Camera-type eye (tissue), 1 donor: ENCODE measurements at places on chromosomes 4 and X. TPM values are rescaled to one million over a fixed set of nuclear protein-coding genes. Genes with fewer than 3 reads are reported as not detected.

BEX3 gene
- total RNA-seq: 190 TPM

DKC1 gene
- 41.2 TPM for total RNA-seq

RPL34 gene
- 678 TPM for total RNA-seq

RBM47 gene
- 18.8 TPM for total RNA-seq

HPGDS gene
- 1.3 TPM for total RNA-seq

DRD5 gene
- total RNA-seq: 1.4 TPM

IL3RA gene
- total RNA-seq: 4.8 TPM

SMC1A gene
- total RNA-seq: 43.4 TPM

SPANXA1 gene
- total RNA-seq: not detected

CT45A10 gene
- total RNA-seq: not detected

ADH1A gene
- not detected for total RNA-seq

BEX2 gene
- total RNA-seq: 48.4 TPM

FAM47E gene
- total RNA-seq: 6.7 TPM

ARMCX1 gene
- total RNA-seq: 73.6 TPM

PPP2R3B gene
- 23.1 TPM for total RNA-seq

PNMA6A gene
- 11.5 TPM for total RNA-seq

HMX1 gene
- total RNA-seq: 63.0 TPM

RTL3 gene
- 0.16 TPM for total RNA-seq

SYN1 gene
- 5.7 TPM for total RNA-seq

AKAP4 gene
- not detected for total RNA-seq

HS3ST1 gene
- total RNA-seq: 2.3 TPM

APOOL gene
- total RNA-seq: 17.0 TPM

KLKB1 gene
- total RNA-seq: 2.1 TPM

C4orf36 gene
- total RNA-seq: 3.7 TPM

CD99 gene
- total RNA-seq: 77.2 TPM

SMR3B gene
- total RNA-seq: not detected

TMPRSS11D gene
- 0.71 TPM for total RNA-seq

WWC2 gene
- 48.1 TPM for total RNA-seq

PRR32 gene
- total RNA-seq: 0.60 TPM

ASB5 gene
- 17.9 TPM for total RNA-seq

USP26 gene
- total RNA-seq: not detected

SORBS2 gene
- total RNA-seq: 185 TPM

TKTL2 gene
- 0.33 TPM for total RNA-seq

DUX4 gene
- not detected for total RNA-seq

GAGE13 gene
- not detected for total RNA-seq

ADGRG4 gene
- total RNA-seq: not detected

PPP1R2C gene
- total RNA-seq: not detected

FOXR2 gene
- not detected for total RNA-seq

HSFX2 gene
- not detected for total RNA-seq

HTR2C gene
- total RNA-seq: 0.49 TPM

MAGEC3 gene
- not detected for total RNA-seq

MAGEB2 gene
- total RNA-seq: not detected

LRP2BP gene
- 9.7 TPM for total RNA-seq

SH2D1A gene
- total RNA-seq: not detected

ATP7A gene
- total RNA-seq: 23.7 TPM

VAMP7 gene
- 29.3 TPM for total RNA-seq

FGFBP1 gene
- total RNA-seq: 0.71 TPM

GLOD5 gene
- not detected for total RNA-seq

SLC2A9 gene
- 6.4 TPM for total RNA-seq

LNX1 gene
- 12.3 TPM for total RNA-seq

CTAG1A gene
- total RNA-seq: not detected

KLHL4 gene
- total RNA-seq: 9.2 TPM

CORIN gene
- 1.7 TPM for total RNA-seq

CT45A2 gene
- not detected for total RNA-seq

IKBKG gene
- total RNA-seq: 13.2 TPM

PPP4R3C gene
- not detected for total RNA-seq

TDO2 gene
- 0.82 TPM for total RNA-seq
